ENCODE measurements at places on chromosomes 7 and 10. TPM values are rescaled to one million over a fixed set of nuclear protein-coding genes. Genes with fewer than 3 reads are reported as not detected.

Gene DLD
- 63.9 TPM for total RNA-seq

Gene HHEX
- total RNA-seq: 1.3 TPM

Gene CYP26C1
- total RNA-seq: not detected

Gene SFRP4
- total RNA-seq: 0.43 TPM

Gene SPAM1
- not detected for total RNA-seq

DNA sequence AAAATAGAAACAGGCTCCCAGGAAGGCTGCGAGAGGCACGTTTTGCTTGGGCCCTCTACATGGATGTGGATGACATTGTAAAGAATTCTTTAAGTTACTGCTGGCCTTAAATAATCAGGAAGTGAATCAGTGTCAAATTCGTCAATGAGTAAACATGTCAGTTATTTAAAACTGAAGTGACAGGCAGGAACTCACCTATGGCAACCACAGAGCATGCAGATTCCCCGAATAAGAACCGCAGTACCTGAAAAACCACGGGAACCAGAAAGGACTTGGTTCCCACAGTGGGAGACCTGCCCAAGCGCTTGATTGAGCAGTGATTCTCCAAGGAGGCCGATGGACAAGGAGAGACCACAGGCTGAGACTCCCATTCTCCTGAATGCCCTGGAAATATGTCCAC, 351.2 kb upstream of the AKR1E2 start:
- no peak for DNase-seq

DNA sequence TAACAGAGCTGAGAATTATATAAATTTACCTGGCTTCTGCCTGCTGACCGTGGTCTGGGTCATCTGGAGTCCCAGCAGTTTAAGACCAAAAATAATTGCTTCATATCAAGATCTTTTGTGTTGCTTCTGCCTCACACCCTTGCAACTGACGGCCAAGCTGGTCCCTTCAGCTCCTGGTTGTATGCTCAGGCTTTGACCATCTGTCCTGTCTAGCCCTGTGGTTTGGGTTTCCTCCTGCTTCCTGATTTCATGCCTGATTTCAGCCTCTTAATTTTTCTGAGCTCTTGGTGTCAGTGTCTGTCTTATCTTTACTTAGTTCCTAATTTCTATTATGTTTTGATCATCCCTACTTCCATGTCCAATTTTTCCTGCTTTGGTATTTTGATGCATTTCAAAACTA, 87.9 kb upstream of the PLXDC2 start:
- DNase-seq: no peak

DNA sequence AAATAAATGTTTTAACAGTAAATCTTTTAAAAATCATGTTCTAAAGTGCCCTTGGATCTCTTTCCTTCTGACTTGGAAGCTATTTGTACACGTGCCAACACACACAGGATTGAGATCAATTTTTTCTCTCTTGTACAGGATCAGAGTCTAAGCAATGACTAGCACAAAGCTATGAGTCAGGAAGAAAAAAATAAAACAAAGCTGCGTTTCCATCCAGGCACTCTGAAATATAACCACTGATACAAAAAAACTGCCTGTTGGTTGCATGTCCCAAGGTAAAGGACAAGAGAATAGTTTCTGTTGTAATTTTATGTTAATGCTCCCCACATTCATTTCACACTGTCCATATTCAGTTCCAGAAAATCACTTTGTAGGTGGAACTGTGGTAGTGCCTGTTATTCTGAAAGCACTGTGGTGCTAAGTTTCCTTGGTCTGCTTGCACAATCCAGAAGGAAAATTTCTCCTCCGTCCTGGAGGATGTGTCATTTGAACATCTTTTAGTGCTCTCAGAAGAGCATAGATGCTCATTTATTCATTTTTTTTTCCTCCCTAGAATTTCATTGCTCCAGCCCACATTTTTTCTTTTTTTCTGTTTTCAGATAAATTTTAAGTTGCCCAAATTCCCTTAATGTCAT, 113.4 kb downstream of the PLXDC2 start:
- DNase-seq: peak; percentile 40

Data from fibroblast of villous mesenchyme (primary cell).